Activated T-helper 1 cell treated with anti-CD3 and anti-CD28 coated beads, Interleukin-2, amount 50 U/mL, for 16 hours (primary cell): ENCODE measurements at places on chromosomes 4 and X.

DNA sequence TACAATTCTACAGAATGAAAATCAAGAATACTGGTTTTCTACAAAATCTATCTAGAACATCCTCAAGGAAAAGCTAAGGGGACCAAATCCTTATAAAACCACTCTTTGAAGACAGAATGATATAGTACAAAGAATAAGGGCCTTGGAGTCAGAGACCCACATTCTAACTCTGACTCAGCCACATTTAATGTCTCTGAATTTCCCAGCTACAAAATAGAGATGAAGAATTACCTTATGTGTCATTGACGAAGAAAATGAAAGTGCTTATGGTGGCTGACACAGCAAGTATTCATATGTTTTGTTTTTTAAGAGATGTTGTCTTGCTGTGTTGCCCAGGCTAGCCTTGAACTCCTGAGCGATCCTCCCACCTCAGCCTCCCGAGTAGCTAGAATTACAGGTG is 35.9 kb upstream of the CXorf38 start:
- no peak for DNase-seq

DNA sequence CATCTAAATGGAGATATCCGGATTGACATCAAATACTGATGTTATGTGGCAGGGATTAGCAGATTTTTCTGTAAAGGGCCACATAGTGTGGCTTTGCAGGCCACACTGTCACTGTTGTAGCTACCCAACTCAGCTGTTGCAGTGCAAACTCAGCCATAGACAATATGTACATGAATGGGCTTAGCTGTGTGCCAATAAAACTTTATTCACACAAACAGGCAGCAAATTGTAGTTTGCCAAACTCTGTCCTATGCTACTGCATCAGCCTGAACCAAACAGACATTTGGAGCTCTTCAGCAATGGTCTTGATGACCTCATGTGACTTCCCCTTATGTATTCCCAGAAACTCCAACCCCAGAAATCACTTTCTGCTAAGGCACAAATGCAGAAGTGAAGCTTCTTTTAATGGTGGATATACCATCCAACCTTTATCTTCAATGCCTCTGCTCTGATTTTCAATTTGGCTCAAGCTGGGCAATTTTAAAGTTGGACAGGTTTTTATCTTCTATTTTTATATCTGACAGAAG is 18.4 kb upstream of the TRPC5OS start:
- no peak for DNase-seq

DNA sequence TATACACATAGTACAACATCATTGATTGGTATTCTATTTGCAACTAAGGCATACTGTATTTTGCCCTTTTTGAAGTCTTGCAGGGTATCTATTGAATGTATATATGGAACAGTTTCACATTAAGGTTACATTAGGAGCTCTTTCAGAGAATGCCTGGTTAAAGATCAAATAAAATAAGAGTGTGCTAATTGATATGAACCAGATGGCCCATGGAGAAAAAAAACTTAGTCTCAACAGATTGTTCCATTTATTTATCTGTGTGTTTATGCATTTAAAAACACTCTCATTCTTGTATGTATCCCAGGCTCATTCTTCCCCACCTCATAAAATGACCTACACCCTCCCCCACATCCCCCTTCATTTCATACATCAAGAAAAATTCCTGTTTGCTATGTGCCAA is 35.2 kb upstream of the GRIA2 start:
- no peak for DNase-seq

DNA sequence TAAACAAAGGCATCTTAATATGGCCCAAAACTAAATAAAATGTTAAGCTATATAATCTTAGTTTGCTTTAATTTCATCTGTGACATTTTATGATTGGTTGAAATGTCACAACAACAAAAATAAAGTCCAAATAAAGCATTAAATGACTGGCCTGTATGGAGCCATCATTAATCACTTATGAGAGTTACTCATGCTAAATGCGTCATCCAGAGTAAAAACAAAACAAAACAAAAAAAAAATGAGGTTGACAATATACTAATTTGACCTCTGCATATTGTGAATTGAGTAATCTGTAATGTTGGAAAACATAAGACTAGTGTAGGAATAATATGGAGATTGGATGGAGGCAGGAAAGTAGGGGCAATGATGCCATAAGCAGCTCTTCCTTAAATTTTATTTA is 139.7 kb downstream of the MAPK10 start:
- no peak for DNase-seq

DNA sequence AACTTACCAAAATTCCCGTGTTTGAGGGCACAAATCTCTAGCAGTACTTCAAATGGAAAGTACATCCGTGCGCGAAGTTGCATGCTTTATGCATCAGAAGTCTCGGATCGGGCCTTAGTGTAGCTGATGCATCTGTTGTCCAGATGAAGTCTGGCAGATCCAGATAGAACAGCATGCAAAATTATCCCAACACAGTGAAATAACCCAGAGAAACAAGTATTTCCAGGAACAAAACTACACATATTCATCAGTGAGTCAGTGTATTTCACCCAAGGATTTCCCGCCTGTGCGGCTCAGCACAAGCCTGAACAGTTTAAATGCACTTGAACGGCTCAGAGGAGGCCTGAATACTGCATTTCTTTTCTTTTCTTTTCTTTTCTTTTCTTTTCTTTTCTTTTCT is 27.4 kb upstream of the CLDN24 start:
- no peak for DNase-seq

DNA sequence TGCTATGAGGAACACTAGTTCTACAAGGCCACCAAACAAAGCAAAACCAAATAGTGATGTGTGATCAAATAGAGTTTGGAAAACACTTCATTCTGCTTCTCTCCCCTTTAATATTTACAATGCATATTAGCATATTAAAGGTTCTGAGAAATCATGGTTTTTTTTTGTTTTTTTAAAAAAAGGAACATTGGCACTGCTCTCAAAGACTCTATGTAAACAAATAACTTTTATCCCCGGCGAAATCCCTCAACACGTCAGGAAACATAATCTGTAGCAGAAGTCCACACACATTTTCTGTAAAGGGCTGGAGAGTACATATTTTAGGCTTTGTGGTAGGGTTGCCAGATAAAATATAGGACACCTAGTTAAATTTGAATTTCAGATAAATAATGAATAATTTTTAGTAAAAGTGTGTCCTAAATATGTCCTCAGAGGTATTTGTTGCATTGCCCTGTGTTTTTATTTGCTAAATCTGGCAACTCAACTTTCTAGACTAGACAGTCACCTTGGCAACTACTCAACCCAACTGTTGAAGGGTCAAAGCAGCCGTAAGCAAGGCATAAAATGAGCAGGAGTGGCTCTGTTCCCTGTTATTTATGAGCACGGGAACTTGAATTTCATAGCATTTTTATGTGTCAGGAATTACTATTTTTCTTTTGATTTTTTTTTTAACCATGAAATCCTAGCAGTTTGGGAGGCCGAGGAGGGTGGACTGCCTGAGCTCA is 8.6 kb downstream of the SPATA4 start:
- no peak for DNase-seq

DNA sequence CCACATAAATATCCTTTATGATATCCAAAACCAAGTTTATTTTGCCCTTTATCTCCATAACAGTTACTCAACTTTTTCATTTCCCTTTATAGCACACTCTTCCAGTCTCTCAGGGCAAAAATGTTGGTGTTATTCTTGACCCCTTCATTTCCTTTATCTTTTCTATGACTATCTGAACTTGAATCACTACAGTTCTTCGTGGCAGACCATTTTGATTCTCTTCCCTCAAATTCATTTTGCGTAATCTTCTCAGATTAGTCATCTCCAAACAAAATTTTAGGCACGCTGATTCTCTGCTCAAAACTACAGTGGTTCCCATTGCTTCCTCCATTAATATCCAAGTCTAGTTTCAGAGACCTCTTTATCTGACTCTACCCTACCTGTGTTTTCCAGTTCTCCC is 26.1 kb downstream of the RUFY3 start:
- DNase-seq, result no peak

DNA sequence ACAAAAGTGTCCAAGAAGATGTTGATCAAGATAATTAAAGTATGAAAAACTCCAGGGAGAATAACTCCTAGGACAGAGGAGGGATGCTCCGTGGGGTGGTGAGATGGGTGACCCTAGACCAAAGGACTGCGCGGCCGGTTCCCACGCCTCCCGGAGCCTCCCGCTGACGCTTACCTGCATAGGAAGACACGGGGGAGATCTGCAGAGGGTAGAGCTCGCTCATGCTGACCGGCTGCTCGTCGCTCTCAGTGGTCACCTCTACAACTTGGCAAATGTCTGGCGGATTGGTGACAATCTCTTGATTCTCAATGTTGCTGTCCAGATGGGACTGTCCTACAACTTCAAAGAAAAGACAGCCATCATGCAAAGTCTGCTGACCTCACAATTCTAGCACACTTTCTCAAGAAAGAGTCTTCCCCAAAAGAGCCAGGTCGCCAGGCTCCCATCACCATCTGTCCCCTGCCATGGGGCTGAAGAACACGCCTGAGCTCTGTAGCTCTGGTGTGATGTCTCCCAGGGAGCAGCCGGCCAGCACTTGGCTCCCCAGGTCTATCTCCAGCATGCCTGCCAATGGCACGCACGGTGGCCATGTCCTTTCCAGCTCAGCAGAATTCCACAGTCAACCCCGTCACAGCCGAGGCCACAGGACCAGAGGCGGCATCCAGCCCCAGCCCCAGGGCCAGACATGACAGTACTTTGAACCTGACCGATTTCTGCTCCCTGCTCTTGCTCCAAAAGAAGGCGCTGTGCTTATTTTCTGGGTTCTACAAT is 75.4 kb downstream of the IRF2 start:
- DNase-seq, result no peak

DNA sequence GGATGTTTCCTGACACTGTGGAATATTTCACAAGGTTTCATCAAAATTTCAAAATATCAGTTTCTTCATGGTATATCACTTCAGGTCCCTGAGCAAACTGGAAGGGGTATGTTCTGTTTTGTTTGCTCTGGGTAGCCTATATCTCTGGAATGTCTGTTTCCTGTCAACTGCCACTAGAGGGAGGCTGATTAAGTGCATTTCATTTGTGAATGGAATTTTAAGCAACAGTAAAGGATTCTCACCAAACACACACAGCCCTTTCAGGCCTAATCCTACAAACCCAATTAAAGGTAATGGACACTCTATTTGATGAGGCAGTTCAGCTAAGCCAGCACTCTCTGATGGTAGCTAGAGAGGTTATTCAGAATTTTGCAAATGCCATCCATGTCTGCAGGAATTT is 307.1 kb downstream of the TEX13A start:
- DNase-seq, result no peak

GRCh38 chr4:108361446-108361820 is 192.7 kb upstream of the LEF1 start:
- DNase-seq, result no peak

DNA sequence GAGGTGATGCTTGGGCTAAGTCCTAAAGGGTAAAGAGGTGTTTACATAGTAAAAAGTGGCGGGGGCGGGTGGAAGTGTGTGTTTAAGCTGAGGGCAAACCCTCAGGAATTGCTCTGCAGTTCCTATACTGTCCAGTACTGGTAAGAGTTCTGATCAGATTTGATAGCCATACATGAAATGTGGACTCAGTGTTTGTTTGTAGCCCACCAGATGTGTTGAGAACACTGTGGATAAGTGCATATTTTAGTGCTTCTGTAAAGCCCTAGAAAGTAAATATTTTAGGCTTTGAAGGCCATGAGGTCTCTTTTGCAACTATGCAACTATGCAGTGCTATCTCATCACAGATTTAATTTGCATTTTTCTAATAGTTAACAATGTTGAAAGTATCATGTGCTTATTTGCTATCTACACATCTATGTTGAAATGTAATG is 80.7 kb upstream of the EOLA2 start:
- DNase-seq, result no peak

- no peak for DNase-seq
Measured at GRCh38 chr4:148934926-148935578, 492.8 kb upstream of the NR3C2 start.

GRCh38 chrX:130728208-130728607 is 174.8 kb downstream of the ENOX2 start:
- DNase-seq, result no peak

DNA sequence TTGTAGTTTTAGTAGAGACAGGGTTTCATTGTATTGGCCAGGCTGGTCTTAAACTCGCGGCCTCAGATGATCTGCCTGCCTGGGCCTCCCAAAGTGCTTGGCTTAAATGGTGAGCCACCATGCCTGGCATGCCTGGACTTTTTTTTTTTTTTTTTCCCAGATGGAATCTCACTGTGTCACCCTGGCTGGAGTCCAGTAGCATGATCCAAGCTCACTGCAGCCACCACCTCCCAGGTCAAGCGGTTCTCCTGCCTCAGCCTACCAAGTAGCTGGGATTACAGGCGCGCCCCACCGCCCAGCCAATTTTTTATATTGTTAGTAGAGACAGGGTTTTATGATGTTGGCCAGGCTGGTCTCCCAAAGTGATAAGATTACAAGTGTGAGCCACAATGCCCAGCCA is 8.4 kb downstream of the UBE2K start:
- no peak for DNase-seq

DNA sequence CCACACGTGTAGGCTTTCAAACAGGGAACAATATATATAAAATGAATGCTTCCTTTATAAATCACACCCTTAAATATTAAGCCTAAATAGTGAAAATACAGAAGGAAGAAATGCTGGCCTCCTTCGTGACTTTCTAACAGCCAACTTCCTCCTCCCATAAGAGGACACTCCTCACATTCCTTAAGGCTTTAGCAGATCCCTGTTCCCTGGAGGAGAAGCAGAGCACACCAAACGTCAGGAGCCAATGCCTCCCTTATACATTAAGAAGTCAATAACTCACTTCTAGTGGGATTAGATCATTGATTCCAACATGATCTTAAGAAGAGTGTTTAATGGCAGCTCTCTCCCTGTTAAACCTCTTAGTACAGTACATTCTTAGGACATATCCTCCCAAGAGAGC is 108.4 kb upstream of the FAM241A start:
- no peak for DNase-seq

- no peak for DNase-seq
Measured at GRCh38 chr4:3753726-3754412, 12.3 kb upstream of the ADRA2C start.

DNA sequence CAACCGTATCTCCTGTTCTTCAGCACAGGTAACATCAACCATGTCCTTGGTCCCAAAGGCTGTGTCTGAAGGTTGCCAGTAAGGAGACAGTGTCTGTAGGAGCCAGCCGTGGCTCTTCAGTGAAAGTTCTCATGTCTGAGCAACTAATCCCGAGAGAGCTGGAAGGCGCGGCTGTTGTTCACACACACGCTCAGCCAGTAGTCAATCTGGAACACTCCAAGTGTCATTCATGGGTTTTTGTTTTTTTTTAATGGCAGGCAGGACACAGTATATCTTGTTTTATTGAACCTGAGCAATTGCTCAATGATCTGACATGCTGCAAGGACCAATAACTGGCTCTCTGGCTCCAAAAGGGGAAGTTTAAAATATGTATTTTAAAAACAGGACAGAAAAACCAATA is 48.4 kb upstream of the MAP3K15 start:
- no peak for DNase-seq

DNA sequence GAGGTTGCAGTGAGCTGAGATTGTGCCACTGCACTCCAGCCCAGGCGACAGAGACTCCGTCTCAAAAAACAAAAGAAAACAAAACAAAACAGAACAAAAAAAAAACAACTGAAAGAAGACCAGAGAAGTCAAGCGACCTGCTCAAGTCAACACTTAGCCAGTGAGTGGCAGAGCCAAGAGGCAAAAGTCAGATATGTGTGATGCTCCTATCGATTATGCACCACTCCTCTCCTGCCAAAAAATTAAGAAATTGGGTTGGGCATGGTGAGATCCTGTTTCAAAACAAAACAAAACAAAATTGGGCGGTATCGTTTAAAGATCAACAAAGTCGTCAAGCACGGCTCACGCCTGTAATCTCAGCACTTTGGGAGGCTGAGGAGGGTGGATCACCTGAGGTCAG is 137.7 kb downstream of the PDS5A start:
- no peak for DNase-seq
